Stimulated activated CD4-positive, alpha-beta T cell treated with anti-CD3 and anti-CD28 coated beads, TNF-alpha, amount 100 ng/mL, for 4 hours (primary cell): ENCODE measurements at places on chromosomes 6 and 20.

DNA sequence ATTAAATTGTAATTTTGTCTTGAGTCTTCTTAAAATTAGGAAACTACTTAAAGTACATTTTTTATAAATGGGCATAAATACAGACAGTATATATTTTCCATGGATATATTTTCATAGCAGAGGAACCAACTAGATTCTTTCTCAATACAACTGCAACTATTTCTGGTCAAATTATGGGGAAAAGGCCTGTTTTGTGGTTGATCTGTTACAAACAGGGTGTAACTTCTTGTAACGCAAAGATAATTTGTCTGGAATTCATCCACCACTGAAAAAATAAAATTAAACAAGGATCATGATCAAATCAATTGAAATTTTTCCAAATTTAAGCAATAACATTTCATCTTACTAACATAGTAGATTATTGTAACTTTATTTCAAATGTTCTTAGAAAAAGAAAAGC, 67.2 kb upstream of the RNF146 start:
- no peak for DNase-seq

GRCh38 chr20:62977613-62978560, 25.4 kb downstream of the SLC17A9 start:
- peak; percentile 53 for DNase-seq

DNA sequence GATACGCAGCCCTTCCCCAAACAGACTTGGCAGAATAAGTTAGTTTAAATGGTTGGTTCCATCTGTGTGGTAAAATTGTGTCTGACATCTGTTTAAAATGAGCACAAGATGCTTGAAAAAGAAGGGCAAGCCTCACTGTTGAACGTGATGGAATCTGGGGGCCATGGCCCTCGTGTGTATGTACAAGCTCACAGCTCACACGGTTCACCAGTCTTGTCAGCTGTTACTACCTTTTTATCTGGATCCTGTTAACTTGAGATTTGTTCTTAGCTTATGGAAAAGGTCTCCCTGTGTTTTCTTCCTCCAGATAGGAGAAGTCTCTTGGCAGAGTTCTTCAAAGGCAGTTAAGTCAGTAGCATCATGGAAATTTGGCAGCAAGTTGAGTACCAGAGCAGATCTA, 270.6 kb downstream of the KHDC1L start:
- no peak for DNase-seq

- no peak for DNase-seq
Measured at GRCh38 chr6:117956386-117956785, 49.3 kb downstream of the SLC35F1 start.

DNA sequence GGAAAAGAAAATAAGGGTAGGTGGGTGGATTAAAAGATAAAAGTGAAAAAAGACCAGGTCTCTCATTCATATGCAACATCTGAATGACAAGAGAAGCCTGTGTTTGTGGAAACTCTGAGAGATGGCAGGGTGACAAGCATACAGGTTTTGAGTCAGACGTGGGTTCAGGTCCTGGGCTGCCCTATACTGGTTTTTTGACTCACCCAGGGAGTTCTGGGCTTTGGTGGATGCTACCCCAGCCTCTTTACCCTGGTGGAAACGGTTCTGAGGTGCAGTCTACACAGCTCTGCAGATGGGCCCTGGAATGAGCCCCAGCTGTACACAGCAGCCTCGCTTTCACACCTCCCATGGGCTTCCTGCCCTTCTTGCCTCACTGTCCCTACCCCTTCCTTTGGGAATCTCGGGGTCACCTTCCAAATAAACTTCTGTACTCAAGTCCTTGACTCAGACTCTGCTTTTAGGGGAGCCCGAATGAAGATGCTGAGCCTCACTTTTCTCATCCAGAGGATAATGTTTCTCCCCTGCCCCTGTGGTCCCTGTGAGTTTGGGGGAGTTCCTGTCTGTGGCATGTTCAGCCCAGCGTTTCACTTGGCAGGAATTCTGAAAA, 77.7 kb upstream of the CLDN20 start:
- peak; percentile 23 for DNase-seq

DNA sequence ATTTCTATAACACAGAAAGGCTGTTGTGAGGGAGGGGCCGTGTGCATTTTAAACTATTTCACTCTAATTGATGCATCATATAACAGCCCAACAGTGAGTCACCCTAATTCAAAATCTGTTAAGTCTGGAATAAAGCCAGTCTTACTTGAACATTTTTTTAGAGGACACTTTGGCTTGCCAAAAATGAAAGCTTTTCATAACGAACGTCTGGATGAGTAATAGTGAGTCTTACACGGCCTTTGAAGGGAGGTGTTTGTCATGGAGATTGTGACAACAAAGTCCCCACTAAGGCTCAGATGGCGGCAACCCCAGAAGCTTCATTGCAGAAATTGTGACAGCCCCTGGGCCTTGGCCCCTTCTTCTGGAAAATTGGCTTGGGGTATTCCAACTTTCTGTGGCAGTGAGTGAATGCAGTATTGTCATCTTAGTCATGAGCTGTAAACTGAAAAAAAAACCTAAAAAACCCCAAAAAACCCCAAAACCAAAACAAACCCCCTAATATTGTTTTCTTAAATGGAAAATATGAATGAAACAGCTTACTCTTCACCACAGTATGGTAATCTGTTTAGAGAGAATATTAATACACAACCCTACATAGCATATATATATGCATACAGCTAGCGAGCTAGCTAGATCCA, 92.6 kb upstream of the CLDN20 start:
- DNase-seq, result peak; percentile 79

DNA sequence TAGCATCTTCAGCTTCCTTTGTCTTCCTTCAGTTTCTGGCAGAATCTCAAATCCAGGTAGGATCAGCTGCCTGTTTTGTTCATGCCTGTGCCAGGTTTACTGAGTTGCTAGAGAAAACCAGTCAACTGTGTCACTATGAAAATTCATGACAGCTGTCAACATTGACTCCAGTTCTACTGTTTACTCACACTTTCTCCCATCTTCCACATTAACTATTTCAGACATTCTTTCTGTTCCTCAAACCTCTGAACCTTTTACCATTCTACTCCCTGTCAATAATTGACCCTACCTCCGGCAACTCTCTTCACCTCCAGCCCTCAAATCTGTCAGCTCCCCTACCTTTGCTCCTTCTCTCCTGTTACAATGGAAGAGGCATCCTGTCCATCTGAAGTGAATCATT, 8.5 kb downstream of the ENPP4 start:
- DNase-seq, result no peak

DNA sequence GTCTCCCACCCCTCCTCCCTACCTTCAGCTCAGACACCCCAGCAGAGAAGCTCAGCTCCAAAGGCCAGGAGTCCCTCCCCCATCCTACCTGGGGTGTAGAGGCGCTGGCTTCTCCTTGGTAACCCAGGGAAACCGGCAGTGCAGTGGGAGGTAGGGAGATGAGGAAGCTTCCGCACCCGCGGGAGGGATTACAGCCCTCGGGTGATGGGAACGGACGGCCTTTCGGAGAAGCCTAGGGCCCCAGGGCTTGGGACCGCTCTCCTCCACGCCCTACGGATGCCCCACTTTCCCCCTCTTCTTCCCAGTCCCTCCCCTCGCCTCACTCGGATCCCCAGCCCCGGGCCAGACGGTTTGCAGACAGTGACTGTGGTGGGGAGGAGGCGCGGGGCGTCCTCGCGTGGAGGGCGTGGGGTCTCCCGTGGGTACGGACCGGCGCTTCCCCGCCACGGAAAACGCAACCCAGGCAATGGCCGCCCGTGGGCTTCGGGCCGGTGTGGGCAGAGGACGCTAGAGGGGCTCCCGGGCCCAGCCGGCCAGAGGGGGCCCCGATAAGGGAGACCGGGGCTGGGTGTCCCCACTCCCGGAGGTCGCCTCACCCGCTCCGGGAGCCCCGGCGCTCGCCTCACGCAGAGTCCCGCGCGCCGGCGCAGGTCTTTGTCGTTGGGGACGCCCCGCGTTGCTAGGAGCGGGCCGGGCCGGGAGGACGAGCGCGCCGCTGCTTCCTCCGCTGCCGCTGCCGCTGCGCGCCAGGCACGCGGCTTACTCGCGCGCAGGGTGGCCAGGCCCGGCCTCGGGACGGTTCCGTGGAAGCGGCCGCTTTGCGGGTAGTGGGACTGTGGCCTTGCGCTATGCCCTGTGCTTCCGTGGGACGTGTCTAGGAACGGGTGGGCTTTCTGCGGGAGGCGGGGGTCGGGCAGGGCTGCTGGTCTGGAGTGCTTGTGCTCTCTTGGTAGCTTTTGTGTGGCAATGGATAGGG, 15.8 kb downstream of the AARS2 start:
- no peak for DNase-seq

DNA sequence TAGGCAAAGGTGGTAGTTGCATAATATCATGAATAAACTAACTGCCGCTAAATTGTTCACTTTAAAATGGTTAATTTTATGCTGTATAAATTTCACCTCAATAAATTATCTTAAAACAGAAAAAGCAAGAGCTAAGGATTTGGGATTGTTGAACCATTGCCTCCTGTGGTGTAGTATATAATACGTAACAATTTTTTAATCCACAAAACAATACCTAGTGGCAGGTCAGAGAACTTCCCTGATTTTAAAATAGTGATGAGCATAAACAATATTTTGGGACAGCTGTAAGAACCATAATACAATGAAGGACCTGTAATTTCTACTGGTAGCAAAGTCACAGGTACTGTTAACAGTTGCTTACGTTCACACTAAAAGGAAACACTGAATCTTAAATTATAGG, 197.4 kb upstream of the PRND start:
- DNase-seq, result no peak

DNA sequence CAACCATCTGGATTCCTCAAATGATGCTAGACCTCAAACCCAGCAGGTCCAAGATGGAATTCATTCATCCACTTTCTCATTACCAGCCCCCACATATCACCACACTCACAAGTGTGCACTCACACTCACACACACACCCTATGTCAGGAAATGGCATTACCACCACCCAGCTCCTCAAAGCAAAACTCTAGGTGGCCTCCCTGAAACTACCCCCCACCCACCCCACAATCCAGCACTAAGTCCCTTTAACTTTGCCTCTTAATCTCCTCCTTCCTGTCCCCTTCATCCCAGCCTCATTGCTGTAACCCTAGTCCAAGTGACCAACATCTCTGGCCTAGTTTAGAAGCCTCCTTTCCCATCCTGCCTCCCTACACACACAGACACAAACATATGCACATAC, 109.4 kb downstream of the TNFAIP3 start:
- DNase-seq, result no peak

DNA sequence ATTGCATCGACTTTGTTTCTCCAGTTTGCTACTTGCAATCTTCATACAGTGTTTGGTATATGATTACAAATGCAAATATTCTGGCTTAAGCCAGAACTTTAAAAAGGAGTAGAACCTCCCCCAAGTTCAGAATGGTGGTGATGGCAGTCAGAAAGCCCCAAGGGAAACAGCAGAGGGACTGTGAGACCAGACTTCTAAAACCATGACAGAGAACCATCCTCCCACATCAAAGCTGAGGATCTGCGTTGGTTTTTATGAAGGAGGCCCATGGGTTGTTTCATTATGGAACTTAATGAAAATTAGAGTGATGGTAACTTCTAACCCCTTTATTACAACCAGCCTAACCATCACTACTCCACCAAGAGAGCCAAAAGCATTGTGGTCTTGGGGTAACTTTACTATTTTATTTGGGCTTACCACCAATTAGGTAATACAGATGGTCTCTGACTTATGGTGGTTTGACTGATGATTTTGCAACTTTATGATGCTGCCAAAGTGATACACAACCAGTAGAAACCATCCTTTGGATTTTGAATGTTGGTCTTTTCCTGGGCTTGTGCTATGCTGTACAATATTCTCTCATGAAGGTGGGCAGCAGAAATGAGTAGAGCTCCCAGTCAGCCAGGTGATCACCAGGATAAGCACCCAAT, 10.9 kb upstream of the MRS2 start:
- no peak for DNase-seq

- DNase-seq, result no peak
Measured at GRCh38 chr20:13042458-13042794, 33.7 kb downstream of the SPTLC3 start.

- no peak for DNase-seq
Measured at GRCh38 chr6:100271625-100272024, 193.1 kb downstream of the SIM1 start.

DNA sequence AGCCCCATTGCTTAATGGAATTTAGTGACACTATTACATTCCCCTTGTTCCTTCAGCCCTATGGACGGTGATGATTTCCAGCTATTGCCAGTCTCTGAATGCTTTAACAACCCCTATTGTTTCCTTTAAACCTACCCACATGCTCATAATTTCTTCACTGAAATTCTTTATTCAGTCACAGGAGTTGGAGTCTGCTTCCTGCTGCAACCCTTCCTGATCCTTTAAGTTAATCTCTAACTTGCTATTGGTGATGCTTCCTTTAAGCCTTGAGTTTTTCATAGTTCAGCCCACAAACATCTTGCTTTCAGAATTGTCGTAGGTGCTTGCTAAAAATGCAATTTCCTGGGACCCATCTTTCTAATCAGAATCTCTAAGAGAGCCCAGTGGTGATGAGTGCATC, 66.3 kb upstream of the TNFAIP3 start:
- no peak for DNase-seq

DNA sequence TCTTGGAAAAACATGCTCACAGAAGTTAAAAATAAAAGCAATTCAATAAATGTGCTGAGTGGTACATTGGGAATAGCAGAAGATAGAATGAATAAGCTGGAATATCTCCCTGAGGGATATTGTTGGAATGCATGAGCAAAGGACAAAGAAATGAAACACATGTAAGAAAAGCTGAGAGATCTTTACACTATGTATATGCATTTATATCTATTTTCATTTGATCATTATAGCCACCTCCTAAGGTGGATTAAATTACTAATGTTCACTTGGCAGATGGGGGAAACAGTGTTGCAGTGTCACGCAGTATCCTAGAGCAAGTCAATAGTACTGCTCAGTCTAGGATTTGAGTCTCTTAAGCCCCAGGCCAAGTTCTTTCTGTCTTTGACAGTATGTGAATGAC, 542.0 kb upstream of the MARCKS start:
- DNase-seq, result no peak

DNA sequence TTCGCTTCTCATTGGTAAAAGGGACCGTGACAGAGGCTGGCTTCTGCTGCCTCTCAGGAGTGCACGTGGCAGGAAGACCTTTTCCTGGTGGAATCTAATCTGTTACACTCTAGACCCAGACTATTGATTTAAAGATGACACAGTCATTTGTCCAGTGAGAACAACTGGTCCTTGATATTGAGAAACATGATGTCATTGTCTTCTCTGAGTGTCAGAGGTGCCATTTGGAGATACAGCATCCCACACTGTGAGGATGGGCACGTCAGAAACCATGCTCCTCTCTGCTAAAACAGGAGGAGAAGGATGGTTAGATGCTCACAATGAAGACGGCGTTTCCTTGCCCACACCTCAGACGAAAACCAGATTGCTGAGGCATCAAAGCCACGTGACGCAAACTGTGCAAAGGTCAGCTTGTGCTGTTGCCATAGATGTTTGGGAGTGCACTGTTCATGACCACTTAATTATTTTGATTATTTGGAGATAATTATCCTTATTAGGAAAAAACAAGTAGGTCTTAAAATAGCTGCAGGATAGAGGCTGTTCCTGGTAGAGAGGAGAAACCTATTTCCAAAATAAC, 169.0 kb downstream of the SMOC2 start:
- no peak for DNase-seq
